ENCODE measurements at places on chromosomes 6 and 20.

DNA sequence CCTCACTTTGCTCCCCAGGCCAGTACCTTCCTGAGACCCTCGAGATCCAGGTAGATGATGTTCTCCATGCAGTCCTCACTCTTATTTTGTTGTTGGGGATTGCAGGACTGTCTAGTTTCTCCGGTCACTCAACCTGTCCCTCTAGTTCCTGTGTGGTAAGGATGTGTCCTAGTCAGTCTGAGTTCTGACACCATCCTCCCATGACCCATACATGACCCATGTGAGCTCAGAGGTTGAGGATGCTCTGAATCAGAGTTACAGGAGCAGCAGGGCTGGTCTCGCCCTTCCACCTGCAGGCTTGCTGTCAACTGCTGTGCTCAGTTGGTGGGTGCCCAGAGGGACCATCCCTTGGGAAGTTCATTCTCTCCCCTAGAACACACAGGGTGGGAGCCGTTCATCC lies 11.9 kb upstream of the CST8 start:
- no peak for DNase-seq

DNA sequence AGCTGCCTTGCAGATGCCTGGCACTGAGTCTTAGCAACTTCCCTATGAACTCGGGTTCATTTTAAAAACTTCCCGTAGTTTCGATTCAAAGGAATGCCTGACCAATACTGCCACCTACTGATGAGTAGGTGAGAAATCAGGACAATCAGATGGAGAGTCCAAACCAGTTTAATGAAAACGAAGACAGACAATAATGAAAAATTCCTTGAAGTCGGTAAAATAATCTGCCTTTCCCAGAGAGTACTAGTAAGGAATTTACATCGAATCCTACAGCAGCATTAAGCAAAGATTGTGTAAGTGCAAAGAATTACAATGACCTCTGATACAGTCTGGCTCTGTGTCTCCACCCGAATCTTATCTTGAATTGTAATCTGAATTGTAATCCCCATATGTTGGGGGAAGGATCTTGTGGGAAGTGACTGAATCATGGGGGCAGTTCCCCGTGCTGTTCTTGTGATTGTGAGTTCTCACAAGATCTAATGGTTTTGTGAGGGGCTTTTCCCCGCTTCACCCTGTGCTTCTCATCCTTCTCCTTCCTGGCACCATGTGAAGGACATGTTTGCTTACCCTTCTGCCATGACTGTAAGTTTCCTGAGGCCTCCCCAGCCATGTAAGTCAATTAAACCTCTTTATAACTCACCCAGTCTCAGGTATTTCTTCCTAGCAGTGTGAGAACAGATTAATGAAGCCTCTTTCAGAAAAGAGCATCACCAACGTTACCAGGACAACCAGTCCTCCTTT lies 134.4 kb downstream of the ARHGAP18 start:
- DNase-seq = no peak

DNA sequence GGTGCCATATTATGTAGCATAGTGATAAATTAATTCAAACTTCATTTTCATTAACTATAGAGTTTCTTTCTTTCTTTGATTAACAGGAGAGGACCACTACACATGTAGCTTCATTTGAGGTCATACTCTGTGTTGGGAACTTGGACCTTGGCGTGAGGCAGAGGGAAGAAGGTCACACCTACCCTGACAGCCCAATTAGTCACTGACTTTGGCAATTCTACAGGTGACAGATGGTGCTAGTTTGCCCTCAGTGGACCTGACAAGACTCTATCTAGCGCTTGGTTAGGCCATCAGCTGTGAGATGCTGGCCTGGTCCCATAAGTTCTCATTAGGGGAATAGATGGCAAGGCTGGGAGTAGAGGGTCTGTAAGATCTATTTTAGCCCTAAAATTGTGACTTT lies 14.2 kb downstream of the SLX4IP start:
- DNase-seq = no peak

DNA sequence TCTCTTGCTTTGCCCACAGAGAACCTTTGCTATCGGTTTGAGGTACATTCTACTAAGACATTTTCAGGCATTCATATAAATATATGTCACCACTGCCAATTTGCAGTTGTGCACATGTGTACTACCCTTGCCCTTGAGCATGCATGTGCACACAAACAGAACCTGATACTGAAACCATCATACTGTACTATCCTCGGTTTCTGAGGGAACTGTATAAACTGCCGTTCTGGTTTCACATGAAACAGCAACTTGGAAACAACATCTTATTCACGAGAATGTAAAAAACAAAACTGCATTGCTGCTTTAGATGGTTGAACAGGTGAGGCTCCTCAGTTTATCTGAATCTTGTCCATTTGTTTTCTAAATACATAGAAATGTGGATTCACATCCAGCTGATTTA lies 151.2 kb upstream of the TMEM170B start:
- DNase-seq = no peak

- peak; percentile 61 for DNase-seq
Measured at GRCh38 chr20:60057866-60058807, 99.9 kb downstream of the CDH26 start.

GRCh38 chr20:7327810-7328209 lies 560.3 kb downstream of the BMP2 start:
- DNase-seq = no peak

DNA sequence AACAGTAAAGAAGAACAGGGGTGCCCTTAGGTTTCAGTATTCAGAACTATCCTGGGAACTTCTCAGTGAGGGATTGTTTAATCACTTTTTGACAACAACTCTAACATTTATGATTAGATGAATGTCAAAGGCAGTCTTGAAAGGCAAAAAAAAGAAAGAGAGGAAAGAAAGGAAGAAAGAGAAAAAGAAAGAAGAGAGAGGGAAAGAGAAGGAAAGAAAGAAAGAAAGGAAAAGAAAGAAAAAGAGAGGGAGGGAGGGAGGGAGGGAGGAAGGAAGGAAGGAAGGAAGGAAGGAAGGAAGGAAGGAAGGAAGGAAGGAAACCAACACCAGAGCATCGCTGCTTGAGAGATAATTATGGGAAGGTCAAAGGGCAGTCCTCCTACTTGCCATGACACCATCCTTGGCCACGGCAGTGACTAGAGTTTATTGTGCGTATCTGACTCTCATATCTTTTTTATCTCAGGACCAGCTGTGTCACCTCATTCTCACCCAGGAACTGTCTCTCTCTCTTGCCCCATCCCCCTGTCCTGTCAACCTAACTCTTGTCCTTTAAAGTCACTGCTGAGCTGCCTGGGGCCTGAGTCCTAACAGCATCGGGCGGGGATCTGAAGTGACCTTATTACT lies 96.8 kb upstream of the ATXN1 start:
- DNase-seq = no peak

DNA sequence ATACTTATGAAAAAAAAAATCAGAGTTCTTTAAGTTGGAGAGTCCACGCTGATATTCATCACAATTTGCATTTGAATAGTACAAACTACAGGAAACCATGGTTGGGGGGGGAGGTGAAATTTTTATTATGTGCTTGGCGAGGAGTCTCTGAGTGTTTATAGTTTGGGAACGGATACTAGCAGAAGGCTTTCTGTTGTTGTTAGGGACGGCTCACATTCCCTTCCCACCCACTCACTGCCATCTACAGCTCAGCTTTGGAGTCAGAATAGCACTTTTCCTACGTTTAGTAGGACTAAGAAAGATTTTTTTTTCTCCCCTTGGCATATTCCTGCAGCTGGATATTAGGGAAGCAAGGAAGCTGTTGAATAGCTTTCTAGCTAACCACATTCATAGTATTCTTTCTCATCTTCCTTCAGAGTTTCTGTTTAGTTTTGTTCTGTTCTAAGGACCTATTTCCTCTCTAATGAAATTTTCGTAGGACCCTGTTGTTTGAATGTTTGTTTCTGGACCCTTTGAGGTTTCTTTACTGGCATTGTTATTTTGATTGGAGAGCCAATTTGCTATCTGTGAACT lies 235.1 kb upstream of the ZNF217 start:
- DNase-seq = no peak

- no peak for DNase-seq
Measured at GRCh38 chr20:51275181-51275580, 252.3 kb upstream of the KCNG1 start.

GRCh38 chr20:19668418-19668817 lies 89.6 kb upstream of the RIN2 start:
- DNase-seq = no peak
